ENCODE measurements at places on chromosomes 11 and 22.

- no peak for ATAC-seq
Measured at GRCh38 chr22:18064636-18065035, 13.2 kb upstream of the PEX26 start.

GRCh38 chr11:60870733-60871377 lies 3.5 kb downstream of the ZP1 start:
- ATAC-seq = no peak

DNA sequence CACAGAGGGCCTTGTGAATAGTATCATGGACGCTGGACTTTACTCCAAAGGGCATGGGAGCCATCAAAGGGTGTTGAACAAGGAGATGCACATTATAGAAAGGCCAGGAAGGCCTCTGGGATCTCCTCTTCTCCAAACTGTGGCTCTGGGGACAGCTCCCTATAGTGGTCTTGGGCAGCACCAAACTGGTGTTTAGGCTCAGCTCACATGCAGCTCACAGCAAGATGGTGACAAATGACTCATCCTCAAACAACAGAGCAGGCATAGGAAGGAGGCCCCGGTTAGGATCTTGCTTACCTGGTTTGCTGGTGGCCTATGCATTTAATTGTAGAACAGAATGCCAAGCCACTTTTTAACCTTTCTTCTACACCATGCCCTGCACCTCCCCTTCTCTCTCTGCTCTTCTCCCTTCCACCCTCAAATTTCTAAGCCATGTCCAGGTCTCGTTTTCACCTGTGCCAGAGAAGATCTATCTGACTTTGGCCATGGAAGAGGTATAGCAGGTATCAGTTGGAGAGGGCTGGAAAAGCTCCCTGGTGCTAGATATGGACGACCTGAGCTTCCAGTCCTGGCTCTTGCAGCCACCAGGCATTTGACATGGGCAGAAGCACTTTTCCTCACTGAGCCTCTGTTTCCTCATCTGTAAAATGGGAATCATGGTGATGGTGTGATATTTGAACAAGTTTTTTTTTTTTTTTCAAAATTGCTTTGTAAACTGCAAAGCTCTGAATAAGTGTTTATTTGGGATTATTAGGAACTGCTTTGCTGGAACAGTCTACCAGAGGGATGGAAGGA lies 14.4 kb upstream of the EHF start:
- no peak for ATAC-seq

DNA sequence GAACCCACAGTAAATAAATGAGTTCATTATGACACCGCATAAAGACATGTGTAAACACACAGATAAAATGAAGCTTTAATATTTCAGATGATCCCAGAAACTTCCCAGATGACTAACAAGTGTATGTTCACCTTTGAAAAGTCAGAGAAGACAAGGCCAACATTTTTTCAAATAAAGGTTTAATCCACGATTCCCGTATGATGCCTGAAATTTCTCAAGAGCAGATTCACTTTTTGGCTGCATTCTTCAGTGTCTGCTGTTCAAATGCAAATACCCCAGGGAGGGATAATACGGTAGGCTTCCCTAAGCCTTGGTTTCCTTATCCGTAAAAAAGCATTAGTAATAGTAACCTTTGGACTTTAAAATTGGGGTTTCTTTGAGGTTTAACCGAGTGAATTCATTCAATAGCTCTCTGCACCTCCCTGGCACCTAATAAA lies 62.5 kb downstream of the SYTL2 start:
- ATAC-seq = no peak

DNA sequence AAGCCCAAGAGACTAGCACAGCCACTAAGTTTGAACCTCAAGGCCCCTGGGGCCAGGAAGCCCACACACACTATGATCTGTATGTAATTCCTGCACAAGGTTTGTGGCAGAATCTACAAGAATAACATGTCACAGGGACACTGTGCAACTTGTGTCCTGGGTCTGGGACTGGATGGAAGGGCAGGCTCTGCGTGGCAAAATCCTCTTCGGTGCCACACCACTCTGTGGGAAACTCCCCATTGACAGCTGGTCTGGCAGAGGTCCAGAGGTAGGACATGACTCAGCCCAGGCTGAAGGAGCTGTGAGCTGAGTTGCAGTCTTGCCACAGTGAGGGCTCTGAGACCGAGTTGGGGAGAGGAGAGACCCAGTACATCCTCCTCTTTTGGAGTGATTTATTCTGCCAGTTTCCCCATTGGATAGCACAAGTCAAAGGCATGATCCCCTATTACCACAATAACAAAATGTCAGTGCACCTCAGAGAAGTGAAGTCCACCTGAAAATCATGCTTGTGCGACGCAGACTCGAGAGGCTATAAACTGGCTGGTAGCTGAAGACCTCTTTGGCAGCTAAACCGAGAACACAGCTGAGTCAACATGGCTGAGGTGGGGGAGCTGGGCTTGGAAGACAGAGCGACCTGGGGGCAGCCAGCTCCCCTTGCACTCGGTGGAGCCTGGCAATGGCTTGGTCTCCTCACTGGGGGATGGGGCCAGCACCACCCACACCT lies 23.3 kb upstream of the SERPIND1 start:
- peak; percentile 75 for ATAC-seq

GRCh38 chr11:123451183-123451781 lies 21.2 kb downstream of the GRAMD1B start:
- ATAC-seq = no peak

DNA sequence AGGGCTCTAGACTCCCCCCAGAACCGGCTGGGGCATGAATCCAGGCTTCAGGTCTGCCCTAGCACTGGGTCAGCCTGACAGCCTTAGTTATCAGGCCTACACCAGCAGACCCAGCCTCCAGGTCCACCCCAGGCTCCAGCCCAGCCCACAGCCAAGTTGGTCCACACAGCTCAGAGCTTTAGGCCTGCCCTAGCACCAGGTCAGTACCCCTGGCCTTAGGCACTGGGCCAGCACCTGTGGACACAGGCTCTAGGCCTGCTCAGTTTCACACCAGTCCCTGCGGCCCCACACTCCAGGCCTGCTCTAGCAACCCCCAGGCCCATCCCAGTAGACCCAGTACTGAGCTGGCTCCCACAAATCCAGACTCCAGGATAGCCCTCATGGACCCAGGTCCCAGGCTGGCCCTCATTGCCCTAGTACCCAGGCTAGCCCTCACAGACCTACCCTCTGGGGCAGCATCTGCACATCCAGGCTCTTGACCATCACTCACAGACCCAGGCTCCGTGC lies 52.7 kb downstream of the CLPB start:
- ATAC-seq = no peak

GRCh38 chr11:16781936-16782919 lies 43.8 kb downstream of the C11orf58 start:
- no peak for ATAC-seq

GRCh38 chr11:35166369-35167360 lies 27.7 kb downstream of the CD44 start:
- peak; percentile 5 for ATAC-seq

DNA sequence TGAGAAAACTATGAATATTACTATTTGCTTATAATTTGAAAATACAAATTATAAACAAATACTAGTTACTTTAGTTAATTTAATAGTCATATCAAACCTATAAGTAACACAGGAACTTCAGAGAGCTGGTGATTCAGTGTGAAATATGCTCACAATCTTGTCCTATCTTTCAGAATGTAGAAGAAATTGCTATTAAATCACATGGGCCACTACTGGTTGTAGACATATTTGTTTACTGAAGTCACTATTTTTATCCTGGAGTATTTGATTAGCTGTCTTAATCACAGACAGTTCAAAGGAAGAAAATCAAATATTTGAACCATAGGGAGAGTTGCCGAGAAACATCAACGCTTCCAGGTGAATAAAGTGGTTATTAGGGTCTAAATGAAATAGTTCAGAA lies 187.6 kb upstream of the ANO3 start:
- no peak for ATAC-seq

DNA sequence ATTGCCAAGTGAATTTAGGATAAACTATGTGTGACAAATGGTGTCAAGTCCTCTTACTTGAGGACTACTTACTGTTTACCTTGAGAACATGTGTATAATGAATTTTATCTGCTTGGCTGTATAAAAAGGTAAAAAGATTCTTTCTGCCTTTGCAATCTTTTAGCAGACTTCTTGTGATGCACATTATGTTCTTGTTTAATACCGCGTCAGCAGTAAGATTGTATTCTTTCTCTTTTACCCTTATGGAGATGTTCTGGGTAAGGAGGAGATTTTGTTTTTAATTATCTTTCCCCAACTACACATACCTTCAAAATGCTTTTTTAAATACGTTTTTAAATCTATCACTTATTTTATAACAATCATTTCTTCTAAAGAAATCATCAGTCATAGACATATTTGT lies 1166.4 kb upstream of the CNTN5 start:
- ATAC-seq = no peak

GRCh38 chr22:40485813-40486667 lies 115.6 kb downstream of the SGSM3 start:
- no peak for ATAC-seq

GRCh38 chr11:68317147-68317785 lies 4.9 kb downstream of the LRP5 start:
- ATAC-seq = no peak

DNA sequence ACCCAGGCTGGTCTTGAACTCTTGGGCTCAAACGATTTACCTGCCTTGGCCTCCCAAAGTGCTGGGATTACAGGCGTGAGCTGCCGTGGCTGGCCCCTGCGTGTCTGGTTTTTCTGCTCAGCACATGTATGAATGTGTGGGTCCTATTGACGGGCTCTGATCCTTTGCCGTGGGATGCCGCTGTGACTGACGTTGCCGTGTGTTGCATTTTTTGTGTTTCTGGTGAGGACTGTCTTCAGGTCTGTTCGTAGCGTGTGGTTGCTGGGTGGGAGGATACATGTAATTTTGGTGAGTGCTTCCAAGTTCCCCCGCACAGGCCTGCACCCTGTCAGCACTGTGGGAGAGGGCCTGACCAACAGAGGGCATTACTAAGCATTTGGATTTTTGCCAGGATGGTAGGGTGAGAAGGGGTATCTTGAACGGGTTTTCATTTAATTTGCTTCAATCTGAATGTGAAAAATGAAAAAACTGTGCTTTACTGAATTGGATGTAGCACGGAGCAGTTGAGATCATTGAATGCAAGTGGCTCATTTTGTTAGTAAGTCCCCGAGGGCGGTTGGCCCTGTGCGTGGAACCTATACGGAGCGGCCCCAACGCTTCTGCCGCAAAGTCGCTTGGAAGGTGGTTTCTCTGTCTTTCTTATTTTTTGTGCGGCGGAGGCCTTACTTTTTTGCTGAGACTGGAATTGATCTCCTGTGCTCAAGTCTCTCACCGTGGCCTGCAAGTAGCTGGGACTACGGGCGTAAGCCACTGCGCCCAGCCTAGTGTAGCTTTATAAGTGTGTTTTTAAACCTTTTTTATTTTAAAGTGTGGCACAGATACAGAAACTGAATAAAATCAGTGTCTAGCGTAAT lies 8.2 kb downstream of the ZBED4 start:
- ATAC-seq = no peak

DNA sequence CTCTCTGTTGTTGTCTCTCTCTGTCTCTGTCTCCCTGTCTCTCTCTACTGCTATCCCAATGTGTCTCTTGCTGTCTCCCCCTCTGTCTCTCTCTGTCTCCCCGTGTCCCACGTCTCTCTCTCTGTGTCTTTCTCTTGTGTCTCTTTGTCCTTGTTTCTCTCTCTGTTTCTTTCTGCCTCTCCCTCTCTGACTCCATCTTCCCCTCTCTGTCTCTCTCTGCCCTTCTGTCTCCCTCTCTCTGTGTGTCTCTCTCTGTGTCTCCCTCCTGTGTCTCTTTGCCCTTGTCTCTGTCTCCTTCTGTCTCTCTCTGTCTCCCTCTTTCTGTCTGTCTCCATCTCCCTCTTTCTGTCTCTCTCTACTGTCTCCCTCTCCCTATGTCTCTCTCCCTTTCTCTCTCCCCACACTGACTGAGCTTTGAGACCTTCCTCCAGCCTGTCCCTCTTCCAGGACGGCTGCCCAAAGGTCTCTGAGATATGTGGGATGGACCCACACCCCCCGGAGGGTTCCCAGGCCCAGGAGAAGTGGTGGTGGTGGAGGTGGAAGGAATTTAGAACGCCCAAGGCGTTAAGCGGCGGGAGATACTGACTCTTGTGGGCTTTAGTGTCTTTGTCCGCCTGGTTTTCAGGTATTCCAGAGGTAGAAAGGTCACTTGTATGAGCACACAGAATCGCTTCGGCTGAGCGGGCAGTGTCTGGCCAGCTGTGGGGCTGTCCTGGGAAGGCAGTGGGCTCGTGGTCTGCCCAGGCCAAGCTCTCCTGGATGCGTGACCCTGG lies 65.5 kb upstream of the CCND1 start:
- ATAC-seq = no peak

All from activated CD4-positive, CD25-positive, alpha-beta regulatory T cell treated with anti-CD3 and anti-CD28 coated beads, Interleukin-2, amount 50 U/mL, for 24 hours (primary cell).